ENCODE measurements at places on chromosomes 5 and 9.
A peak's percentile ranks its signal among the peaks of the same experiment; 100 is the strongest.

DNA sequence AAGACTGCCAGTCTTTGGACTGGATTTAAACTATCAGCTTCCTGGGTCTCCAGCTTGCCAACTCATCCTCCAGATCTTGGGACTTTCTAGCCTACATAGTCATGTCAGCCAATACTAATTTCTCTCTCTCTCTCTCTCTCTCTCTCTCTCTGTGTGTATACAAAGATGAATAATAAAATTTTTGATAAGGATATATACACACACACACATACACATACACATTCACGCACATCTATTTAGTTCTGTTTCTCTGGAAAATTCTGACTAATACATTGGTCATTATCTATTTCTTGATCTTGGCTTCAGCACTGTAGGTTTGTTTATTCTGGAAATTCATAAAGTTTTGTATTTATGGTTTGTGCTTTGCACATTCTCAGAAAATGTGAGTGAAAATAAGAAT lies 1606.2 kb upstream of the NUDT12 start:
- DNase-seq, result no peak

- no peak for DNase-seq
Observed at GRCh38 chr5:106755066-106755465, 915.7 kb downstream of the EFNA5 start.

DNA sequence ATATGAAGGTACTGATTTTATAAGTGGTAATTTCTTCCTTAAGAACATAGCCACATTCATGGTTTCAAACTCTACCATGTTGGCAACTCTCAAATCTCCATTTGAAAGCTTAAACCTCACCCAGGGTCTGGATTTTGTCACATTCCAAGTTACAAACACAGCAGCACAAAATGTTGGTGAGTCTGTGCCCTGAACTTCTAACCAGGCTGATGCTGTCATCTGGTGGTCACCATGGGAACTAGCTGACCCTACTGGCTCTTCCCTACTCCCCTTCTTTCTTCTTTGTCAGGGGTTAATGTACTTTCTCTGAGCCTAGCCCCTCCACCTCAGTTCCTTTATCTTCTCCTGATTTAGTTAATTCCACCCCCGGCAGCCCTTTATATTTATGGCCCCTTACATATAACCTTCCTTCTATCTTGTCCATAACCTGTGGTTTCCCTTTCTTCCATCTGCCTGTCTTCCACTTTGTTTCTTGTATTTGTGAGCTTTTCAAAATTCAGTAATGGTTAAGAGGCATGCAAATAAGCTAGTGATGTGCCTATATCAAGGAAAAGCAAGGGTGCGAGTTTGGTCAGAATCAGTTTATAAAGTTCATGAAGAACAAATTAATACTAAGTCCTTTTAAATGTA lies 35.9 kb downstream of the TGFBR1 start:
- DNase-seq, result peak; percentile 4

GRCh38 chr5:76994337-76994736 lies 35.9 kb upstream of the AGGF1 start:
- no peak for DNase-seq

DNA sequence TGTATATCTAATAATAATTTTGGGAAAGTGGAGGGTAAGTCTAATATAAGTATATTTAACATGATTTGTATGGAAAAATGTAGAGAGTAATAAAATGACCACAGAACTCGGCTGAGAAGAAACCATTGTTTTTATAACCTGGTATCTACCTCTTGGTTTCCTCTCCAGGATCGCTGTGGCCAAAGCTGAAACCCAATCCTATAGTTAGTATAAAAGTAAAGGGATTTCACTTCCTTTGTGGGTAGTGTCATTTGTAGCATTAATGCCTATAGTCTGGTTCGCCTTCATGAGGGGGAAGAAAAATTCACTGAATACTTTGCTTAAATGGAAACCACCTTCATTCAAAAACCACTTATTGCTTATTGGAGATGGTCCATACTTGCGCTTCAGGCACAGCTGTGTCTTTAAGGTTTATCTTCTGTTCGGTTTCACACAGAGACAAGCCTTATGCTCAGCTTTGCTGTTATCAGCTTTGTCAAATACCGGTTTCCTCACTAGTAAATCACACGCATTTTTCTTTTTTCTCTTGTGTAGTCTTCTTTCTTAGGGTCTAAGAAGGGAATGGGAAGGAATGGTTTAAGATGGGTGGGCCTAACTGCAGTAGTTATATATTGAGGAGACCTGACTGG lies 12.1 kb downstream of the PIK3R1 start:
- no peak for DNase-seq

- DNase-seq, result no peak
Observed at GRCh38 chr5:1322036-1322900, 22.6 kb downstream of the CLPTM1L start.

DNA sequence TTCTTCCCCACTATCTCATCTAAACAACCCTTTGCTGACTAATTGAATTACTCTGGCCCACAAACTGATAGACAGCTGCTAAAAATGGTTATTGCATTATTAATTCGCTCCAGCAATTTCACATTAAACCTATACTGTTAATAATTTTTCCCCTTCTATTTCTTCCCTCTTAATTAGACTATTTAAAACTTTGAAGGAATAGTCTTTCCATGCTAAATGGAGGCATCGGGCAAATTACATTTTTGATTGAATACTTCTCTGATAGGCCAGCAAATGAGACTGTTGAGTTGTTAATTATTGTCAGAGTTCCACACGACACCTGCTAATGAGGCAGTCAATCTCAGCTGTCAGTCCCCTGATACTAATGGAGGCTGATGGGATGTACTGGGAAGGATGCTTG lies 242.5 kb downstream of the TRIM32 start:
- DNase-seq, result no peak

DNA sequence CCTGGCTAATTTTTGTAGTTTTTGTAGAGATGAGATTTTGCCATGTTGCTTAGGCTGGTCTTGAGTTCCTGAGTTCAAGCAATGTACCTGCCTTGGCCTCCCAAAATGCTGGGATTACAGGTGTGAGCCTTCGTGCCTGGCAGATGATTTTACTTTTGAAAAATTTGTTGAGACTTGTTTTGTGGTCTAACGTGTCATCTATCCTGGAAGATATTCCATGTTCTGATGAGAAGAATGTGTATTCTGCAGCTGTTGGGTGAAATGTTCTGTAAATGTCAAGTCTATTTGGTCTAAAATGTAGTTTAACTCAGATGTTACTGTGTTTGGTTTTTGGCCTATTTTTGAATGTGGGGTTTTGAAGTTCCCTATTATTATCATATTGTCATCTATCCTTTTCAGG lies 145.6 kb downstream of the XRCC4 start:
- DNase-seq, result no peak

GRCh38 chr5:96751203-96752169 lies 56.3 kb downstream of the ERAP1 start:
- no peak for DNase-seq

- DNase-seq, result peak; percentile 34
Observed at GRCh38 chr9:130240410-130241197, 25.0 kb upstream of the HMCN2 start.

DNA sequence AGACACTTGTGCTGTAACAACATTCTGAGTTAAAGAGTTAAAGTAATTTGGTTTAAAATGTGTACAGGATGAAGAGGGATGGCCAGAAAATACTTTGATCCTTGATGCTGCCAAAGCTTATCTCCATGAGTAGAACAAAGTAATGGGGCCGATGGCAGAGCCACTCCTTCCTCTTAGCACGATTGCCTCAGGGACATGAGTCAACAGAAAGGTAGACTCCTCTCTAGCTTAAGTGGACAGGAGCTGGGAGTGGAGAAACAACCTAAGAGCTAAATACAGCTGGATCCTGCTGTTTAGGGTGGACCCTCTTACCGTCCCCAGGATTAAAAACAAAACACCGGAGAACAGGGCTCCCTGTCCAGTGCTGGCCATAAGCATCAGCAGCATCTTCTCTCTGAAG lies 267.3 kb downstream of the IRX1 start:
- DNase-seq, result no peak

GRCh38 chr5:10856683-10857337 lies 95.8 kb upstream of the DAP start:
- peak; percentile 53 for DNase-seq

GRCh38 chr9:3177936-3178335 lies 334.0 kb upstream of the PUM3 start:
- DNase-seq, result no peak

- no peak for DNase-seq
Observed at GRCh38 chr5:104955479-104955878, 1392.9 kb upstream of the NUDT12 start.

GRCh38 chr9:104417296-104417695 lies 86.8 kb upstream of the OR13F1 start:
- DNase-seq, result no peak

- no peak for DNase-seq
Observed at GRCh38 chr9:114278881-114279570, 43.9 kb upstream of the ORM1 start.

DNA sequence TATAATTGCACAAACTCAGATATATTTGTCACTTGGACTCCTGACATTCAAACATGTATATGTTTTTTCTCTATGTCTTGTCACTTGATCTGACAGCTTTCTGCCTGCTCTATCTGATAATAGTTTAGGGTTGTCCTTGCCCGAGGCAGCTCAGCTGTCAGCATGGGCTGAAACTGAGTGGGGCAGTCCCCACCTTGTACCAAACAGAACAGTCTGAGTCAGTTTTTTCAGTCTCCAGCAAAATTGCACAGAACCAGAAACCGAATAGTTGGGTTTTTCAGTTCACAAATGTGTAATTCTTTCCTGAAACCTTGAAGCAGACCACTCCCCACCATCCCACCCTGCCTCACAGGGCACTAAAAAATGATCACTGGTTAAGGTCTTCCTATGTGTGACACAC lies 9.5 kb upstream of the HAND1 start:
- no peak for DNase-seq

GRCh38 chr5:39076757-39077728 lies 2.8 kb upstream of the RICTOR start:
- no peak for DNase-seq

- DNase-seq, result no peak
Observed at GRCh38 chr5:37272511-37272910, 23.3 kb upstream of the CPLANE1 start.

DNA sequence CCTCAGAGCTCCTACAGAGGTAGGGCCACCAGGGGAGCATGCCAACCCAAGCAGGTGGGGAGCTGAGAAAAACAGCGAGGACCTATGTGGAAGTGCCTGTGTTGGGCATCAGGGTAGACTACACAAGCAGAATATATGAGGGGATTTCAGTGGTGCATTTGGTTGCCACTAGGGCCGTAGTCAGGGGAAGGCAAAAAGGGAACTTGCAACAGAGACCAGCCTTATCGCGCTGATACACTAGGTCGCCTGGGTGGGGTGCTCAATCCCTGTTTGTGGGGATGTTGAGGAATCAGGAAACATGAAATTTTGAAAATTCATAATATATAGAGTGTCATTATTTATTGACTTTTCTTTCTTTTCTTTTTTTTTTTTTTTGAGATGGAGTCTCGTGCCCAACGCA lies 370.9 kb upstream of the PRR16 start:
- no peak for DNase-seq

- DNase-seq, result no peak
Observed at GRCh38 chr5:111935009-111935408, 178.0 kb upstream of the NREP start.

DNA sequence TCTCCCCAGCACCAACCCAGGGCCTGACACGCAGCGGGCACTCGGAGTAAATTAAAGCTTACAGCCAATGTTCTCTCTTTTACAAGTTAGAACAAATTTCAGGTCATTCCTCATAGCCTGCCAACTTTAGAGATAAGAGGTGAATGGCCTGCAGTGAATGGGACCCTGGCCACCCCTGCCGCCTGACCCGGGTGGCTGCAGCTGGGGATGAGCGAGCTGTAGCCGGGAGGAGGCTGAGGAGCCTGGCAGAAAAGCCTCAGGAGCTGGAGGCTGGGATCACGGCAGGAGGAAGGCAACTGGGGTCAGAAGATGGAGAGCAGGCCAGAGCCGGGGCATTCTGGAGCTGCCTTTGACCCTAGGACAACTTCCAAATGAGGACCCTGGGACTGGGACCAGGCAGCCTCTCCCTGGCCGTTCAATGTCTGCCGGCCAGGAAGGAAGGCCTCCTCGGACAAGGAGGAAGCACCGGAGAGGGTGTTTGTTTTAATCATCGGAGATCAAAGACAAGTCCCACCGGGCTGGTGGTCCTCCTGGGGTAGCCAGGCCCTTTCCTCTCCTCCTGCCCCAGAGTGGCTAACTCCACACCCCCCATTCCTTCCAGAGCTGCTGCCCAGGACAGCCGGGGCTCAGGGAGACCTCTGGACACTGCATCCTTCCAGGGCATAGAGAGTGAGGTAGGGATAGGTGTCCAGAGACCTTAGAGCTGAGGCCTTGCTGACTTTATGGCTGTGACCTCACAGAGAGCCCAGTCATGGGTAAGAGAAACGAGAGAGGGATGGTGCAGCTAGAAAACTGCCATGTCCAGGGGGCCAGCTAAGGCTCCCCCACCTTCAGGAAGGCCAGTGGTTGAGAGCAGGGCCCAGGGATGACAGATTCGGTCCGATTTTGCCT lies 87.3 kb upstream of the LMX1B start:
- no peak for DNase-seq

DNA sequence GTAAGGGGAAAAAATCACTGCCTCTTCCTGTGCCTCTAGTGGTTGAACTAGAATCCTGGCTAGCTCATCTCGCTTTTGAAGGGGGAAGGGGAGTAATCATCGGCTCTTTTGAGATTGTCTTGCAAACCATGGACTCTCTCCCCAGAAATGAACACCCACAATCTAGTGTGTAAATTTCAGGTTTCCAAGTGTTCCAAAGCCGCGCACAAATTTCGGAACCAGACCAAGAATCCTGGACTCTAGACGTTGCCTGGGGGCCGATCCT lies 4.9 kb upstream of the FOXE1 start:
- DNase-seq, result no peak

DNA sequence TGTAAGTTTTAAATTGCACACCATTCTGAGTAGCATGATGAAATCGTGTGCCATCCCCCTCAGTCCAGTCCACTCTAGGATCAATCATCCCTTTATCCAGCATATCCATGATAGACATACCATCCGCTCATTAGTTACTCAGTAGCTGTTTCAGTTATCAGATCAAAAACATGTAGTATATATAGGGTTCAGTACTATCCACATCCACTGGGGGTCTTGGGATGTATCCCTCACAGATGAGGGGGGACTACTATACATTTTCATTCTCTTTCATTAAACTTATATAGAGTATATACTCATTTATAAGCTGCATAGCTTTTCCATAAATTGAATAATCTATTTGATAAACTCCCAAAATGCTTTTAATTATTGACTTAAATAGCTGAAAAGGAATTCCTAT lies 67.6 kb downstream of the MEIKIN start:
- DNase-seq, result no peak

All from SHP77 (cell line).